KBM-7 (cell line): ENCODE measurements at places on chromosomes 16 and 17.

- DNase-seq, result no peak
These were observed 22.0 kb downstream of the PRCD start for GRCh38 chr17:76561799-76562268.

- DNase-seq, result no peak
These were observed 5.5 kb downstream of the USP6 start for GRCh38 chr17:5121186-5121841.

DNA sequence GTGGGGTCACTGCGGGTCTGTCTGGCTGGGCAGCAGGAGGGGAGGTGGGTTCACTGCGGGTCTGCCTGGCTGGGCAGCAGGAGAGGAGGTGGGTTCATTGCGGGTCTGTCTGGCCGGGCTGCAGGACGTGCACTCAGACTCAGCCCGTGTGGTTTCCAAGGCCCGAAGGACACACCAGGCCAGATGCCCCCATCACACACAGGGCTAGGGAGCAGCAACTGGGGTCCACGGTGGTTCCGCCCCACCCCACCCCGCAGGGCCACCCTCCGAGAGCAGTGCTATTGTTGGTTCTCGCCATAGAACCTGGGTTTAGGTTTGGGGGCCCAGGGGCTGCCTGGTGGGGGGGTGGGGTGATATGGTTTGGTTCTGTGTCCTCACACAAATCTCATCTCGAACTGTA is 5.8 kb upstream of the CIAO3 start:
- no peak for DNase-seq

GRCh38 chr17:2862197-2862596 is 66.0 kb downstream of the RAP1GAP2 start:
- DNase-seq, result no peak

- peak; percentile 68 for DNase-seq
These were observed 121.3 kb upstream of the GOT2 start for GRCh38 chr16:58855291-58855863.

GRCh38 chr17:34998205-34998604 is 17.9 kb downstream of the LIG3 start:
- DNase-seq, result peak; percentile 87

DNA sequence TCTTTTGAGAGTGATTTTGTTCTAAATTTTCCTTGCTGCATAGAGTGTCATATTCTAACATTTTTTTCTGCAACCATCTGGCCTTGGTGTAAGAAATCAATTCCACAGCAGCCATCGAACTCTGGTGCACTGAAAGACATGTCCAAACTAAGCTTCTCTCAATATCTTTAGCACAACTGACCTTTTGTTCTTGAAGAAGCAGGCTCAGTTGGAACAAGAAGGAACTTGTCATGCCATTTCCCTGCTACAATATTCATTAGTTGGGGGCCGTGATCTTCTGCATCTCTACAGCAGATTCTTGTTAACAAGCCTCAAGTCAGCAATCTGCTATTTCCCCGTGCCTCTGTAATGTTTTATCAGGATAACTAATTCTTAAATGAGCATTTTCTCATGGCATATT is 1305.6 kb downstream of the CDH11 start:
- DNase-seq, result no peak

- no peak for DNase-seq
These were observed 17.1 kb downstream of the ZNF213 start for GRCh38 chr16:3152027-3152276.

DNA sequence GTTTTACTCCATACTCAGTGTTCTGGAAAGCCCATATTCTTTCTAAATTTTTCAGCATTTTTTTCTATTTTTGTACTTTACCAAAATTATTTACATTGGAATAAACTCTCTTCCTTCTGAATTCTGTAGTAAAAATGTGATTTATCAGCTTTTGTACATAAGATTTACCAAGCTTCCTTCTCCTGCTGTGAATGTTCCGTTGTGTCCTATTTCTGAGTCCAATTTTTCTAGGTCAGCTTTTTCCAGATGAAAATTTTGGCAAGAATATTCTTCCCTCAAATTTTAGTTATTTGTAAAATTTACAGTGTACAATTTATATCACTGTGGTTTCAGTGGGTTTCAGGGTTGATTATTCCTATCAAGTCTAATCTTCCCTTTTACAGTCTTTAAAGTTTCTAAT is 27.5 kb downstream of the ASPA start:
- DNase-seq, result no peak

GRCh38 chr17:28385406-28385805 is 13.9 kb downstream of the SARM1 start:
- no peak for DNase-seq

DNA sequence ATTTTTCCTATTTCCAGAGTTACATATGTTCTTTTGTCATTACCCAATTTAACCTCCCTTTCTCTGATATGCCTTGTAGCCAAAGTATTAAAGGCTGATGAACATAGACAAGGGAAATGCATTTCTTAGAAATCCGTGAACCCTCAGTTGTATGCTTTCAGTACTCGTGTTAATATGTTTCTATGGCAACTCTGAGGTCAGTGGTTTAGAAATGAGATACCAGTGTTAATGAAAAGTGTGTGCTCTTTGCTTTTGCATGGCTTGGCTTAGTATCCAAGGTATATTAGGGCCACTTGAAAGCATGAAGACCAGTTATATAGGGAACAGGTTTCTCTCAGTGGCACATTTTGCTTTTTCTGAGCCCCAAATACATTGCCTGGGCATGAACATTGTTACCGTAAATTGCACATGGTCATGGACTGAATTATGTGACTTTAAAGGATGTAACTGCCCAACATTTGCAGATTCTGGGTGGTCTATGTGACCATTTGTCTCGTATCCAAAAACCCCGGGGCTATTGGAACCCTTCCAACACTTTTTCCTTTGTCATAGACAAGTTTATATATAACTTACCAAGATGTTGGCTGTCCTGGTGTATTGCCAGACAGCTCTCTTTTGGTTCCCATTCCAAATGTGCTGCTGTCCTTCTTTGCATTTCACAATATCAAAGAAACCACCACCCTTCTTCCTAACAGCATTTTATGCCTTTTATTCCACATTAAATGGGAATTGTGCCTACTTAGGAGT is 17.5 kb downstream of the ABHD15 start:
- DNase-seq, result no peak

- no peak for DNase-seq
These were observed 107.6 kb upstream of the MED13 start for GRCh38 chr17:62172492-62173291.

GRCh38 chr16:89716493-89716892 is 4.2 kb downstream of the VPS9D1 start:
- DNase-seq, result no peak

DNA sequence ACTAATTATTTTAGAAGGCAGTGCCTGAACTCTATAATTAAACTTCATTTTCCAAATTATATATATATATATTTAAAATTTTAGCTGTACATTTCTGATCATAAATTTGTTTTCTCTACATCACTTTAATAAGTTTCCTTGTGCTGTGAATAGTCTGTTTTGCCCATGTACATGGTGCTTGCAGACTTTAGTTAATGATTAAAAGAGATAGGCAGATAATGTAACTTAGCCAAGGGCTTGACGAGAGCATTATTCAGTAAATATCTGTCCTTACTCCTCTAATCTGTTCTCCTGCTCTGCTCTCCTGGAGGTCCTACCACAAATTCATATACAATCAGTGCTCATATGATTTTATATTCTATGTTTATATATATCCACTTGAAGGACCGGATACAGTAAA is 595.2 kb upstream of the KIF2B start:
- no peak for DNase-seq

GRCh38 chr16:19875900-19876299 is 8.7 kb downstream of the GPRC5B start:
- no peak for DNase-seq

DNA sequence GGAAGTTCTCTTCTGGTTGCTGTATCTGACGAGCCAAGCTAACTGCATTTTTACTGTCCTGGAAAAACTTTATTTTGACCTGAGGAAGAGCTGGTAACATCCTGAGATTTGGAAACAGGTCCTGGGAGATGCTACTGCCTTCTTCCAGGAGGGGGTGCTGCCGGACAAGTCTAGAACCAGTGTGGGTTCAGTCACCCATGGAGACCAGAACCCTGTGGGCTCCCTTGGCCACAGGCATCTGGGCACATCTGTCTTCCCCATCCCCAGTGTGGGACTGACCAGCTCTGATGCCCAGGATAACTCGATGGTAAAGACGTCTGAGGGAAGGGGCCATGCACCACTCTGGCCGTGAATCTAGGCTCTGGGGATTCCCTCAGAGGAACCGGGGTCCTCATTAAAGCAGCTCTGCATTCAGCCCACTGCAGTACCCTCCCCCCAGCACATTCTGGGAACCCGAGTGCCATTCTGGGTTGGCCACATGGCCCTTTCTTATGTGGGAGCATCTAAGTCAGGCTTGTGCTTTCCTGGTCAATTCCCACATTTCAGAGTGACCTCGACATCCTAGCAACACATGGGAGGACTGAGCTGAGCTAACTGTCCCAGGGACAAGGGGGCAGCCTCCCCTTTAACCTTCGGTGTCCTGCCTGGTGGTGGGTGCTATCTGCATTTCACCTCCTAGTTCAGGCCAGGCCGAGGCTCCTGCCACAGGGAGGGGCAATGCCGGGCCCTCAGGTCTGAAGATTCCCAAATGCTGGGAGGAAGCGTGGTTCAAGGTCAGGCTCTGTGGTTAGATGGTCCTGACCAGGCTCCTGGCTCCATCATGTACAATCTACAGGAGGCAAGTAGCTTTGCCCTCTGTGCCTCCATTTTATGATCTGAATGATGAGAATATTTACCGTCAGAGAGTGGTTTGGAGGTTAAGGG is 6.4 kb downstream of the C16orf86 start:
- peak; percentile 73 for DNase-seq

GRCh38 chr17:81550830-81551457 is 1.2 kb downstream of the FAAP100 start:
- DNase-seq, result no peak

- no peak for DNase-seq
These were observed 58.1 kb downstream of the C16orf78 start for GRCh38 chr16:49431591-49432290.

GRCh38 chr17:81483862-81484194 is 28.8 kb downstream of the ACTG1 start:
- no peak for DNase-seq

DNA sequence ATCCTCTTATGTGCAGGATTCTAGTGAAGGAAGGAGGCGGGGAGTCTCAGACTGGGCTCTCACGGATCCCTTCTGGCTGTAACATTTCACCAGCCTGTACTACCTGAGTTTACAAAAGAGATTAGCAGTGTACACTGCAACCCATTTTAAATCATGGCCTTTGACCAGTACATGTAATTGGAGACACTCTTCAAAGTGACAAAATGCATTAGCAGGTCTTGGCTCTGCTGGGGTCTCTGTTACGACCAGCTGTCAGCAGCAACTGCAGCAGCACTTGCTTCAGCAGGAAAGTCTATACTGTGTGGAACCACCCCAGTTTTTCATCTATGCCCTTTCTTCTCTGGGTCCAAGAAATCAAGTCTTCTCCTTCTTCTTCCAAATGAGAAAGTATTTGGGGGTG is 322.8 kb upstream of the ASIC2 start:
- no peak for DNase-seq

GRCh38 chr17:205817-206216 is 24.4 kb upstream of the DOC2B start:
- DNase-seq, result no peak

GRCh38 chr16:11251525-11252481 is 4.2 kb downstream of the SOCS1 start:
- DNase-seq, result peak; percentile 48

- DNase-seq, result no peak
These were observed 233.5 kb upstream of the TNRC6C start for GRCh38 chr17:77724876-77725615.

DNA sequence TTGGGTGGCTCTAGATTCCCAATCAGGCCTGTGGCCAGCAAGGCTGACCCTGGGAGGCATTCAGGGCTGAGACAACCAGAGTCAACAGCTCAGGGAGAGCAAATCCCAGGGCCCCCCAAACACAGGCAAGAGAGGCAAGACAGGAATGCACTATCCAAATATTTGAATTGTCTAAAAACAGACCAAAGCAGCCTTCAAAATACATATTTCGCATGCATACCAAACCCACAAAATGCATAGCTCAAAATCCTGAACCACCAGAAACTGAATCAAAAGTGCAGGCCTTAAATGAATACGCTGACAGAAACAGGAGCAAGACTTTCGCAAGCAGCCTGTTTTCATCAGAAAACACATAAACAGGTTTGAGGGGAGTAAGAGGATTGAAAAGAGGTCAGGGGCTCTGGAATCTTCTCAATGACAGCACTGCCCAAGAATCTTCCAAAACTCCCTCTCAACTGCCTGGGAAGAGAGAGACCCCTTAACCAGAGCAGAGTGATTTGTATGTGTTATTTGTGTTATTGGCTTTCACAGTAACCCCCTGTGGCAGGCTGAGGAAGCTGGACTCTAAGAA is 213.6 kb upstream of the CDH5 start:
- no peak for DNase-seq

GRCh38 chr17:13740686-13741085 is 139.0 kb upstream of the HS3ST3A1 start:
- no peak for DNase-seq

- DNase-seq, result no peak
These were observed 121.0 kb upstream of the TOB1 start for GRCh38 chr17:50986989-50987660.

- peak; percentile 81 for DNase-seq
These were observed 9.9 kb downstream of the TMIGD1 start for GRCh38 chr17:30323895-30324319.

GRCh38 chr17:43949781-43950180 is 4.0 kb downstream of the PYY start:
- DNase-seq, result peak; percentile 28

GRCh38 chr17:2994441-2994840 is 69.0 kb downstream of the OR1D5 start:
- no peak for DNase-seq

DNA sequence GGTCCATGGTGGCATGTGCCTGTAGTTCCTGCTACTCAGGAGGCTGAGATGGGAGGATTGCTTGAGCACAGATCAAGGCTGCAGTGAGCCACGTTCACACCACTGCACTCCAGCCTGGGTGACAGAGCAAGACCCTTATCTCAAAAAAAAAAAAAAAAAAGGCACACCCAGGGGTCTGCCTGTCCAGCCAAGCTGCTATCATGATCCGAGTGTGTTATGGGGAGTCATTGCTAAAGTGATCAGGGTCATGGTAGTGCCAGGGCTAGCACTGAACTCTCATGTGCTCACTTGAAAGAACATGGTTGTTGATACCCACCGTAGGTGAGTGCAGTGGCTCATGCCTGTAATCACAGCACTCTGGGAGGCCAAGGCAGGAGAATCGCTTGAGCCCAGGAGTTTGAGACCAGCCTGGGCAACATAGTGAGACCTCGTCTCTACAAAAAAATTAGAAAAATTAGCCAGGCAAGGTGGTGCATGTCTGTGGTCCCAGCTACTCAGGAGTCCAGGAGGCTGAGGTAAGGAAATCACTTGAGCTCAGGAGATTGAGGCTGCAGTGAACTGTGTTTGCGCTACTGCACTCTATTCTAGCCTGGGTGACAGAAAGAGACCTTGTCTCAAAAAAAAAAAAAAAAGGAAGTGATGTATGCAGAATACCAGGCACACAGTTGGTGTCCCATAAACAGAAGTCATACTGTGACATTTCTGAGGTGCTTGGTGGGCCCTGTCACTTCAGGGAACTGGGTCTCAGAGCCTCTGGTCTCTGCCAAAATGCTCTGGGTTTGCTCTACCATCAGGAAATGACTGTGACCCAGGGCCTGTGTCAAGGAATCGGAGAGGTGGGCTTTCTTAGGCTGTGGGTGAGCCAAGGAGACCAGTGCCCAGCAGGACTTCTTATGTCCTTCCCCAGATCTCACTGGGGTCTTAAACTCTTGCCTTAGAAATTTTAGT is 2.2 kb downstream of the PRM1 start:
- DNase-seq, result peak; percentile 39
